Stimulated activated CD8-positive, alpha-beta memory T cell treated with anti-CD3 and anti-CD28 coated beads, Interleukin-4, amount 100 ng/mL, for 4 hours (primary cell): ENCODE measurements at places on chromosomes 13 and 19.

- no peak for DNase-seq
Measured at GRCh38 chr13:53112522-53112921, 83.9 kb downstream of the OLFM4 start.

DNA sequence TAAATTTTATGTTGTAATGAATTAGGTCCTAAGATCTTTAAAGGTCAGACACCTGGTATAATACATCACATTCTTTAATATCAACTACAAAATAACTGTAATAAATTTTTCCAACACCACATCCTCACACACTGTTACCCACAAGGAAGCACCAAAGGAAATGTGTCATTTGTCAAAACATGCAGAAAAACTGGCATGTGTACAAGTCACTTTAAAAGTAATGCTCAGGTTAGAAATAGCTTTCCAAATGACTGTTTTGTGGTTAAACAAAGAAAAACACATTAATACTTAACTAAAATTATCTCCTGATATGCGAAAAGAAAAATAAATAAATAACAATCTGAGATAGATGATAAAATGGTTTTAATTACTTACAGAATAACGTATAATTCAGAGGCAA lies 74.7 kb downstream of the MZT1 start:
- DNase-seq: no peak

GRCh38 chr13:97539651-97540610 lies 106.0 kb downstream of the RAP2A start:
- no peak for DNase-seq

GRCh38 chr13:105925496-105925895 lies 610.0 kb downstream of the EFNB2 start:
- no peak for DNase-seq

- DNase-seq: no peak
Measured at GRCh38 chr13:48412881-48413351, at the start of gene LPAR6. TSS of gene LPAR6 (minus strand) at chr13:48413113. CDS start at chr13:48412423, 690 bp downstream.
